Activated CD8-positive, alpha-beta T cell treated with anti-CD3 and anti-CD28 coated beads, Interleukin-2, amount 10 ng/mL, durations not matched to agents 7 days and 5 days (primary cell): ENCODE measurements at places on chromosomes 11 and 22. TPM values are rescaled to one million over a fixed set of nuclear protein-coding genes. Genes with fewer than 3 reads are reported as not detected.

ARHGAP1 gene
- total RNA-seq, result 71.3 TPM

RASSF10 gene
- total RNA-seq, result not detected

CARD18 gene
- total RNA-seq, result not detected

RASD2 gene
- total RNA-seq, result 0.08 TPM

- no peaks in the 10 kb centered on the region for H3K27me3 ChIP-seq
- no peaks in the 10 kb centered on the region for H3K4me1 ChIP-seq
- no peak overlapping the region for H3K4me3 ChIP-seq
- H3K36me3 ChIP-seq, result no peaks in the 10 kb centered on the region
- H3K27ac ChIP-seq, result no peak overlapping the region
Observed at GRCh38 chr11:131370901-131371790, 731 bp downstream of the NTM start.

- no peaks in the 10 kb centered on the region for H3K4me1 ChIP-seq
- no peak overlapping the region for H3K27ac ChIP-seq
- H3K27me3 ChIP-seq, result peaks cover 3% of the 10 kb centered on the region
- H3K4me3 ChIP-seq, result no peak overlapping the region
Observed at GRCh38 chr11:94857337-94857736, 89.2 kb downstream of the AMOTL1 start.

DNA sequence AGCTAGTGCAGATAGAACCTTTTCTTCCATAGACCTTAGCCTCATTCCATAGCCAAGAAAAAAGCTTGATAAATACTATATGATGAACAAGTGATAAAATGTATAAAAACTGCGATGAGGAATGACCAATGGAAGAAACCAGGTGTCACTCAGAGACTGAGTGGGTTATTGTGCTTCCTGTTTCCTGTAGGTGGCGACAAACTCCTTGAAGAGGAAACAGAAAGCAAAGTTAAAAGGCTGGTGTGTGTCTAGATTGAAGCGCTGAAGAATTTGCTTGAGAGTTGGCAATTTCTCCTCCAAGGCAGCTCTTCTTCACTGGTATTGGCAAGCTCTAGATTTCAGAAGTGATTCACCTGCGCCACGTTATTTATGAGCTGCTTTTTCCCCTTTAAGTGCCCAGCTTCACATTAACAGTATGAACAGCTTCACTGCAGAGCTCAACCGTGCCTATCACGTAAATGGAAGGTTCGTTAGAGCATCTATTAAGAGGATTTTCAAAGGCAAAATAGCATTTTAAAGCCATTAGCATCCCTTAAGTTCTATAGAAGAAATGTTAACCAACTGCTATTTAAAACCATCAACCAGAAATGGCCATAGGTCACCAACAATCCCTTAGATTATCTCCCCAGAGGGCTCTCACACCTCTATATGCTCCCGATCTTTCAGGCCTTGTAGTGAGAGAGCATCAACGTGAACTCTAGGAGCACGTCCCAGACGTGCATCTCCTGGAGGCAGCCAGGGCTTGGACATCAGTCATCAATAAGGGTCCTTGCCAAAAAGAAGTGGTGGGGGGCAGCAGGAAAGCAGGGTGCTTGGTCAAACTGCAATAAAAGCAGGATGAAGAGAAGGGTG lies 179.4 kb downstream of the CADM1 start:
- H3K27me3 ChIP-seq, result peaks cover 4% of the 10 kb centered on the region
- H3K4me1 ChIP-seq, result no peaks in the 10 kb centered on the region
- H3K4me3 ChIP-seq, result no peak overlapping the region
- H3K27ac ChIP-seq, result no peak overlapping the region
- no peaks in the 10 kb centered on the region for H3K36me3 ChIP-seq

GRCh38 chr11:88680806-88681205 lies 343.3 kb upstream of the CTSC start:
- H3K27ac ChIP-seq, result no peak overlapping the region
- no peak for DNase-seq
- H3K36me3 ChIP-seq, result no peaks in the 10 kb centered on the region
- no peaks in the 10 kb centered on the region for H3K4me1 ChIP-seq
- no peak overlapping the region for H3K4me3 ChIP-seq

- no peak for DNase-seq
- no peaks in the 10 kb centered on the region for H3K4me1 ChIP-seq
- no peak overlapping the region for H3K4me3 ChIP-seq
- H3K27me3 ChIP-seq, result no peaks in the 10 kb centered on the region
Observed at GRCh38 chr11:79503028-79503427, 62.2 kb upstream of the TENM4 start.
